ENCODE measurements at places on chromosomes 12 and 14.

GRCh38 chr14:28776482-28777266 is 10.1 kb downstream of the FOXG1 start:
- no peak for DNase-seq
- no peak overlapping the region for H3K27ac ChIP-seq
- H3K4me3 ChIP-seq: no peak overlapping the region
- H3K27me3 ChIP-seq: peaks cover 99% of the 10 kb centered on the region
- no peaks in the 10 kb centered on the region for H3K36me3 ChIP-seq
- H3K4me1 ChIP-seq: no peaks in the 10 kb centered on the region

- no peaks in the 10 kb centered on the region for H3K36me3 ChIP-seq
- H3K27ac ChIP-seq: no peak overlapping the region
- H3K27me3 ChIP-seq: no peaks in the 10 kb centered on the region
- H3K4me1 ChIP-seq: no peaks in the 10 kb centered on the region
Observed at GRCh38 chr14:76546426-76547221, 170.7 kb downstream of the ESRRB start.

- H3K27me3 ChIP-seq: peaks cover 63% of the 10 kb centered on the region
- no peaks in the 10 kb centered on the region for H3K4me1 ChIP-seq
Observed at GRCh38 chr12:130162745-130163460, 639 bp downstream of the FZD10 start.

GRCh38 chr14:89855961-89856656 is 98.4 kb downstream of the EFCAB11 start:
- no peaks in the 10 kb centered on the region for H3K4me1 ChIP-seq
- no peak for DNase-seq
- no peak overlapping the region for H3K4me3 ChIP-seq
- no peaks in the 10 kb centered on the region for H3K27me3 ChIP-seq
- no peaks in the 10 kb centered on the region for H3K36me3 ChIP-seq

DNA sequence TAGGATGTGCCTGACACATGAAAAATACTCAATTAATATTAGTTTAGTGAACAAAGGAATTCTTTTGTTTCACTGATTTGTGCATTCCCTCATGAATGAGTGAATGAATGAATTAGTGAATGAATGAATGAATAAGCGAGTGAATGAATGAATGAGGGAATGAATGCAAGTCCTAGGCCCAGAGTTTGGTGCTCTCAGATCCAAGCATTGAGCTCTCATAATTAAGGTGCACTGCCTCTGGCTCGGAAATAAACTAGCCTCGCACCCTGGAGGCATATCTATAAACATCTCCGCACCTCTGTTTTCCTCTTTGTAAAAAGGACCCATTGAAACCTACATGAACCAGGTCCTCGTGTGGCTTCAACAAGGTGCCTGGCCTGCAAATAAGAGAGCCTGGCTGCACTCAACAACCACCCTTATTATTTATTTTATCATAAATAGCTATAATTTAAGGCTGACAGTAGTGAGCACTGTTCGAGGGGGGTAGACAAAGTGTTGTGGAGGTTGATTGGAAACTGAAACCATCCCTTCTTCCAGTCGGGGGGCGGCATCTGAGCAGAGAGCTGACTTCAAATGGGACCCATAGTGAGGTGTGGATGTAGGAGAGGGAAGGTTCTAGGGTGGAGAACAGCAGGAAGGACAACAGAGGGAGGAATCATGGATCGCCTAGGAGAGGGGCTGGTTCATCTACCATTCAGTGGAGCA is 316.8 kb downstream of the BCL11B start:
- no peak overlapping the region for H3K27ac ChIP-seq
- DNase-seq: no peak
- no peak overlapping the region for H3K4me3 ChIP-seq
- peaks cover 50% of the 10 kb centered on the region for H3K4me1 ChIP-seq

DNA sequence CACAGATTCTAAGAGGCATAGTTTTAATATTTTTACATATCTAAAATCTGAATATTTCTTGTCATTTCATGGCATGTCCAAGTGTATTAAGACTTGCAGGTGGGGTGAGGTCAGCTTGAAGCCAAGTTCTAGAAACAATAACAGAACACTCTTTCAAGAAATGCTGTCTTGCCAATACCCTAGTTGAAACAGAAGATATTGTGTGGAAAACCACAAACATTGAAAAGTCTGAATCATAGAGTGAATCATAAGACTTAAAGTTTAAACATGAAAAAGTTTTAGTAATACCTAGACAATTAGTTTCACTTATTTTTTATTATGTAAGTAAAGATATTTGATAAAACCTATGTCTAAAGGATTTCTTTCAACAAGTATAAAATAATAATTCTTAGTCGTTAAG is 191.5 kb upstream of the CAND1 start:
- H3K36me3 ChIP-seq: no peaks in the 10 kb centered on the region
- no peak for DNase-seq
- peaks cover 6% of the 10 kb centered on the region for H3K27me3 ChIP-seq

GRCh38 chr12:42590330-42590934 is 886 bp upstream of the PRICKLE1 start:
- peaks cover 41% of the 10 kb centered on the region for H3K27me3 ChIP-seq
- peaks cover 25% of the 10 kb centered on the region for H3K4me1 ChIP-seq
- no peak overlapping the region for H3K27ac ChIP-seq

DNA sequence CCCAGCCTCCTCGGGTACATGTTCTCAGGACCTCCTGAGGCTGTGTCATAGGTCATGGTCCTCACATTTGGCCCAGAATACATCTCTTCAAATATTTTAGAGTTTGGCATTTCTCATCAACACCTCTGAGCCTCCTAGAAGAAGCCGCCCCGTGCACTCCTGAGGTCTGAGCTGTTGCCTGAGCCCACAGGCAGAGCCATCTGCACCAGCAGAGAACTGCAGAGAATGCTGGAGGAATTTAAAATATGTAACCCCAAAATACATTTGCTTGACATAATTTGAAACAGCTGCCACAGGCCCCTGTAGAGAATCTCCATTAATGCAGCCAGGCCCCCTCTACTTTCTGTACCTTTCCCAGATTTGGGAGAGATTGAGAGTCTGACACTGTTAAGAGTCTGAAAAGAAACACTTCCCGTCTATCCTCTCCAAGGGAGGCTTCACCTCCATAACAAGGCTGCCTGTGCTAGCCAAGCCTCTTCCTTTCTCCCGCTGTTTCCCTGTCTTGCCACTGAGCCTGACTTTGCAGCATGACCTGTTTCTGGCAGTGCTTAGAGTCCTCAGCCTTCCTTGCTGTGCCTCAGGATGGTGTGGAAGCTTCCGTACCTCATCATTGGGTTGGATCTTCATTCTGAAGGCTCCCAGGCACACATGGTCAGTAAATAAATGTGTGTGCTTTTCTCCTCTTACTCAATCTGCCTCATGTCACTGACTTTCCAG is 95.4 kb upstream of the SFSWAP start:
- peaks cover 14% of the 10 kb centered on the region for H3K27me3 ChIP-seq
- no peaks in the 10 kb centered on the region for H3K36me3 ChIP-seq
- H3K4me3 ChIP-seq: no peak overlapping the region
- no peak for DNase-seq

DNA sequence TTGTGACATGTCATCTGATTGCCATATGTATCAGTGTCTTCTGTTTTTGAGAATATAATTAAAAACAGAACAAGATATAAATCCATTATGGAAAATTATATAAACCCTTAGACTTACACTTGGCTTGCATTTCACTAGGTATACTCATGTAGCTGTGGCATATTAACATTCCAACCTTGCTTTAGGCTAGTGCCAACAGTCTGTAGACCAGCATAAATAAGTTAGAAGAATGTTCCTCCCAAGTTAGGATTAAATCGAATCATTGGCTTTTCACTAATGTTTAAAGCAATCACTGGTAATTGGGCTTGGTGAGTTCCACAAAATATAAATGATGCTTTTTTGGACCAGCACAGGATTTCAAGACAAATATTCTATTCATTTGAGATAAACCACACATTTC is 103.0 kb downstream of the LIN7A start:
- peaks cover 29% of the 10 kb centered on the region for H3K36me3 ChIP-seq
- H3K27ac ChIP-seq: no peak overlapping the region
- no peaks in the 10 kb centered on the region for H3K27me3 ChIP-seq
- H3K4me3 ChIP-seq: no peak overlapping the region

- no peaks in the 10 kb centered on the region for H3K36me3 ChIP-seq
- H3K4me1 ChIP-seq: no peaks in the 10 kb centered on the region
- no peak for DNase-seq
Observed at GRCh38 chr14:48890333-48890732, 695.8 kb downstream of the RPS29 start.

- H3K4me1 ChIP-seq: no peaks in the 10 kb centered on the region
- no peak overlapping the region for H3K4me3 ChIP-seq
- H3K27ac ChIP-seq: no peak overlapping the region
- no peaks in the 10 kb centered on the region for H3K27me3 ChIP-seq
Observed at GRCh38 chr12:15848606-15849005, 33.6 kb upstream of the STRAP start.

GRCh38 chr12:108596854-108597558 is 878 bp downstream of the TMEM119 start:
- no peak overlapping the region for H3K27ac ChIP-seq
- no peak overlapping the region for H3K4me3 ChIP-seq
- no peaks in the 10 kb centered on the region for H3K36me3 ChIP-seq
- no peaks in the 10 kb centered on the region for H3K4me1 ChIP-seq

GRCh38 chr12:75951399-75952278 is 79.9 kb downstream of the PHLDA1 start:
- H3K27ac ChIP-seq: no peak overlapping the region
- H3K4me1 ChIP-seq: no peaks in the 10 kb centered on the region
- no peaks in the 10 kb centered on the region for H3K36me3 ChIP-seq
- peak; percentile 52 for DNase-seq
- no peaks in the 10 kb centered on the region for H3K27me3 ChIP-seq
- H3K4me3 ChIP-seq: no peak overlapping the region

GRCh38 chr12:82857911-82858533 is 171.3 kb downstream of the TMTC2 start:
- H3K4me3 ChIP-seq: peak overlapping the region; percentile 9
- peaks cover 2% of the 10 kb centered on the region for H3K36me3 ChIP-seq
- no peak for DNase-seq
- peaks cover 36% of the 10 kb centered on the region for H3K4me1 ChIP-seq
- H3K27ac ChIP-seq: no peak overlapping the region
- no peaks in the 10 kb centered on the region for H3K27me3 ChIP-seq

- no peak overlapping the region for H3K4me3 ChIP-seq
- H3K4me1 ChIP-seq: peaks cover 14% of the 10 kb centered on the region
- DNase-seq: no peak
- peaks cover 1% of the 10 kb centered on the region for H3K27me3 ChIP-seq
Observed at GRCh38 chr14:70782361-70782760, 27.0 kb downstream of the MAP3K9 start.

GRCh38 chr12:91804533-91804932 is 341.1 kb downstream of the BTG1 start:
- no peaks in the 10 kb centered on the region for H3K27me3 ChIP-seq
- no peaks in the 10 kb centered on the region for H3K4me1 ChIP-seq
- H3K27ac ChIP-seq: no peak overlapping the region
- no peaks in the 10 kb centered on the region for H3K36me3 ChIP-seq
- no peak overlapping the region for H3K4me3 ChIP-seq

DNA sequence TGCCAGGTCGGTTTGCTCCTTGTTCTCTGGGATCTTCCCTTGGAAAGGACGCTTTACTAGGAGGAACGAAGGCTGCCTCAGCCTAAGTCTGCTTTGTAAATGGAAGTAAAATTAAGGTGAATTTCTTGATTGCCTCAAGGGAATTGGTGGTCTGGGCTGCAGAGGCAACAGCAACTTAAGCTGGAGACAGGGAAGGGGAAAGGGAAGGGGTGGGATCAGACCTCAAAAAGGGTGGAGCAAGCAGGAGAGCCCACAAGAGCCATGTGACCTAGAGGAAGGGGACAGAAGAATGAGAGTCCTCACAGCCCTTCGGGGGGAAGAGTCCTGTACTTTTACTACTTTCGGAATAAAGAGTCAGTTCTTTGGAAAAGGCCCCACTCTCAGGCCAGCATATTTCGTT is 147.9 kb downstream of the PPM1H start:
- H3K27me3 ChIP-seq: no peaks in the 10 kb centered on the region
- DNase-seq: no peak
- peaks cover 42% of the 10 kb centered on the region for H3K4me1 ChIP-seq
- no peaks in the 10 kb centered on the region for H3K36me3 ChIP-seq
- H3K27ac ChIP-seq: no peak overlapping the region

- H3K27ac ChIP-seq: no peak overlapping the region
- no peaks in the 10 kb centered on the region for H3K4me1 ChIP-seq
- no peak for DNase-seq
- H3K36me3 ChIP-seq: no peaks in the 10 kb centered on the region
Observed at GRCh38 chr12:47938093-47938492, 25.3 kb upstream of the TMEM106C start.

DNA sequence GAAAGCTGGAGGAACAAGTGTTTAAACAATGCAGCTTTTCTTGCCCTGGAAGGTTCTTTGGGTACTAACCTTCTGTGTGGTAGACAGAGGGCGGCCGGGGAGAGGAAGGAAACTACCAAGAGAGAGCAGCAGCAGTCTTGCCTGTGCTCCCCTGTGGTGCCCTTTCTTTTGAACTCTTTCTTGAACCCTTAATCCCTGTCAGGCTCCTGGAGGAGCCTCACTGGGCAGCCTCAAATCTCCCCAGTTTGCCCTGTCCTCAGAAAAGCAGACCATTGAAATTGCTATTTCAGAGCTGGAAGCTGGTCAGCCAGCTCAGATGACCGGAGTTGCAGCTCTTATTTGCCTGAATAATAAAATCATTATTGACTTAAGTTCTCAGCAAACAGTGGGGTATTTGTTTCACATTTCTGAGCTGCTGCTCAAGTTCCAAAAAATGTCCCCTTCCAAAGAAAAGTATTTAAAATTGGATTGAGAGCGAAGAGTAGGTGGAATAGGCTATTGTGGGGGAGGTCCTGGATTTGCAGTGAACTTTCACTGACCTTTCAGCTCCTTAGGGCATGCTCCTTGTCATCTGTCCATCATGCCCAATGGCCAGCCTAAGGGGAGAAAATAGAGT is 42.1 kb upstream of the RNASE3 start:
- H3K27me3 ChIP-seq: no peaks in the 10 kb centered on the region
- no peak overlapping the region for H3K4me3 ChIP-seq
- peaks cover 40% of the 10 kb centered on the region for H3K4me1 ChIP-seq
- H3K27ac ChIP-seq: peak overlapping the region; percentile 35
- H3K36me3 ChIP-seq: no peaks in the 10 kb centered on the region
- no peak for DNase-seq

DNA sequence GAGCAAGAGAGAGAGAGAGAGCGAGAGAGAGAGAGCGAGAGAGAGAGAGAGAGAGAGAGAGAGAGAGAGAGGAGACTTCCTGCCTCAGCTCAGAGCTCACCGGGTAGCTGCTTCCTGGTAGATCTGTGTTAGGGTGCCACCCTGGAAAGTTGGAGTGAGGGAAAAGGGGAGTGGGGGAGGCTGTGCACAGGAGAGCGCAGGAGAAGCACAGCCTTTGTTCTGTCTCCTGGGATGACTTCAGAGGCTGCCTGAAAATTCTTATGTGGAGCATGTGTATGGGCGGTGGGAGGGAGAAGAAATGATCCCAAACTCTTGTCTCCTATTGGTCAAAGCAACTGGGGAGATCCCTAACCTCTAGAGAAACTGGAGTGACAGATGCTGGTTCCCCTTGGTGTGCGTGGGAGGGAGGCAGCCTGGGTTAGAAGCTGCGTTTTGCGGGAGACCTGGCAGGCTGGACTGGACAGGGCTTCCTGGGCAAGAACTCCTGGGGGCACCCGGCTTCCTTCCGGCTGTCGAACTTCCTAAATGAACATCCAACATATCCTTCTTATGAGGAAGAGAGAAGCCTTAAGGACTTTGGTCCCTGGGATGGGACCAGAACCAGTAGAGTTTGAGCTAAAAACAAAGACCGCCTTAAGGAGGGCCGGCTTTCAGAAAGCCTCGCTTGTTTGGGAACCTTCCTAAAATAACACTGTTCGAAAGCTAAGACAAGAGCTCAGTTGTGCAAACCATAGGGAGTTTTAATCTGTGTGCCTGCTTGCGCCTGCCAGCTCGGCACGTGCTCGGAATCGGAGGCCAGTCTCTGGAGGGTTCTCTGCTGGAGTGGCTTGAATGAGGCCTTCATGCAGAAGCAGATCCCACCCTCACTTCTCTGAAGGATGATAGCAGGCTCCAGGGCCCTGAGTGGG is 30.4 kb upstream of the BEGAIN start:
- peaks cover 48% of the 10 kb centered on the region for H3K4me1 ChIP-seq
- DNase-seq: no peak
- no peaks in the 10 kb centered on the region for H3K27me3 ChIP-seq
- no peaks in the 10 kb centered on the region for H3K36me3 ChIP-seq
- H3K4me3 ChIP-seq: no peak overlapping the region

All from CD14-positive monocyte (primary cell).